NCI-H1694 (cell line): ENCODE measurements at places on chromosomes 5 and 9.

- peak; percentile 36 for DNase-seq
Measured at GRCh38 chr5:83741571-83741970, 20.9 kb upstream of the HAPLN1 start.

- no peak for DNase-seq
Measured at GRCh38 chr9:86604741-86605140, 250.5 kb upstream of the TUT7 start.

DNA sequence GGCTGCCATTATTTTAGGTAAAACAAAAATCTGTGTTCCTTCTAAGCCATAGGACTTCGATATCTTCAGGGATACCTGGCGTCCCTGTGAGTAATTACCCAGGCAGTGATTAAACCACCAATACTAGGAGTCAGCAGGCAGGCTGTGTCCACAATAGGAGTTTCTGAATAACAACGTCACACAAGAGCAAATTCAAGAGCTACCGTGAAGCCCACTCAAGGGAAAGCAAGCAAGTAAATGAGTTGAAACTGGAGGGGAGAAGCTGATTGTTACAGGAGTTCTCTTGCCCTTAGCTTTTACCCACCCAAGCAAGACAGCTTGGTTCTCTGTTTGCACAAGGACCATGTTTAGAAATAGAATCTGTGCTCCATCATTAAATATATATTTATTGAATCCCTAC, 50.8 kb downstream of the SEMA5A start:
- DNase-seq: no peak

GRCh38 chr5:94057217-94057616, 315.8 kb upstream of the POU5F2 start:
- DNase-seq: no peak

- DNase-seq: no peak
Measured at GRCh38 chr9:126294331-126295081, 32.1 kb upstream of the MVB12B start.

DNA sequence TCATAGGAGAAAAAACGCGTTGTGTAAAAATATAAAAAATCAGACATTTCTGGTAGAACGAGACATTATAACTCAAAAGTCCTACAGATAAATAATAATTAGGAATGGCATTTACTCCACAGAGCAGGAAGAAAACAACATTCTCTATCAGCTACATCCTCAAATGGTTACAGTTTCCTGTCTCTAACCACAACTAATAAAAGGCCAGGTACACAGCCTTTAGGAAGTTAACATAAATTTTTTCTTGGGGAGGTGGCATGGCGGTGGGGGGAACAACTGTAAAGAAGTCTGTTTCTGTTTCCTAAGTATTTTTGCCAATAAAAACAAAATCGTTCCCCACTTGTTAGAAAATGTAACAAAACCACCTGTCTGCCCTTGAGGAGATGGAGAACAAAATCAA, 44.5 kb downstream of the INSYN2B start:
- DNase-seq: no peak

DNA sequence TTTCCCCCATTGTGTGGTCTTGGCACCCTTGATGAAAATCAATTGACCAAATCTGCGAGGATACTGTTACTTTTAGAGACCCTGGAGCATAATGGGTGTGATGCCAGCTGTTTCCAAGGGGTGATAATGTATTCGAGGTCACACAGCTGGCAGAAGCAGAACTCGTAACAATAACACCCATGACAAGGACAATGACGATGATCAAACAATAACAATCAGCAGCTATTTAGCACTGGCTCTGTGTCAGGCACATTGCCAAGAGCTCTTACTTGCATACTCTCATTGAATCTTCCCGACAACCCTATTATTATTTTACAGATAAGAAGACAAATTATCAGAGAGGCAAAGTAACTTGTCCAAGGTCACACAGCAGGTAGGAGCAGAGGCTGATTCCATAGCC, 223.7 kb upstream of the MSX2 start:
- no peak for DNase-seq
